ENCODE measurements at places on chromosomes 7 and 10.

DNA sequence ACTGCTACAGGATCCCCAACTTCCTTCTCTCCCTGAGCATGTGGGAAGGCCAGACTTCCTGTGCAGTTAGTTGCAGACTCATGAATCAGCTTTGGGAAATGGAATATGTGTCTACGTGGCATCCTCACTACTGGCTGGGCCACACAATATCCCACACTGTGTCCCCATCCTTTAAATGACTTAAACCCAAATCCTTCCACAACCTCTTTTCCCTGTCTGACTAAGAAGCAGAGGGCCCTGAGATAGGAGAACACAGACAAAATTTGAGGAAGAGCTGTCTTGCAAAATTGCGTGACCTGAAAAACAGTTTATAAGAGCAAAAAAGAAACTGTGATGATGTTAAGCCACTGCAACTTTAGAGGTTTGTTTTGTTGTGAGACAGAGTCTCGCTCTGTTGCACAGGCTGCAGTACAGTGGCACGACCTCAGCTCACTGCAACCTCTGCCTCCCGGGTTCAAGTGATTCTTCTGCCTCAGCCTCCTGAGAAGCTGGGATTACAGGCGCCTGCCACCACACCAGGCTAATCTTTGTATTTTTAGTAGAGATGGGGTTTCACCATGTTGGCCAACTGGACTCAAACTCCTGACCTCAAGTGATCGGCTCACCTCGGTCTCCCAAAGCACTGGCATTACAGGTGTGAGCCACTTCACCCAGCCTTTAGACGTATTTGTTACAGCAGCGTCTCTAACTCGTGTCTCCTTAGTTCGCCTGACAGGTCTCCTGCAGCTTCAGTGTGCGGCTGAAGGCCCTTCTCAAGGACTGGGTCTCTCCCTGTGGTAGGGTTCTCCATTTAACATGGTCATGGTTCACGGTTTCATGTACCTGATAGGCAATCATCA is 46.9 kb upstream of the SFMBT2 start:
- DNase-seq = no peak

DNA sequence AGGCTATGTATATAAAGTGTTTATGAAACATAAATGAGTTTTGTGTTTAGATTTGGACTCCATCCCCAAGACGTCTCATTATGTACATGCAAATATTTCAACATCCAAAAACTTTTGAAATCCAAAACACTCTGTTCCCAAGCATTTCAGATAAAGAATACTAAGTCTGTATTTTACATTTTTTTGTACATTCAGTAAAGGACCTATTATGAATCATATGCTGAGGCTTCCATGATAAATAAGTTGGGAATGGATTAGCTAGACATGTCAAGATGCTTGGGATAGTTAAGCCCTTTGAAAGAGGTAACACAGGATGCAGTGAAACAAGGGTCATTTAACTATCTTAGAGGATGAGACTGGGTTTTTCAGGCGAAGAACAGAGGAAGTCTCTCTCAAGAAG is 262.9 kb downstream of the SNX13 start:
- no peak for DNase-seq

DNA sequence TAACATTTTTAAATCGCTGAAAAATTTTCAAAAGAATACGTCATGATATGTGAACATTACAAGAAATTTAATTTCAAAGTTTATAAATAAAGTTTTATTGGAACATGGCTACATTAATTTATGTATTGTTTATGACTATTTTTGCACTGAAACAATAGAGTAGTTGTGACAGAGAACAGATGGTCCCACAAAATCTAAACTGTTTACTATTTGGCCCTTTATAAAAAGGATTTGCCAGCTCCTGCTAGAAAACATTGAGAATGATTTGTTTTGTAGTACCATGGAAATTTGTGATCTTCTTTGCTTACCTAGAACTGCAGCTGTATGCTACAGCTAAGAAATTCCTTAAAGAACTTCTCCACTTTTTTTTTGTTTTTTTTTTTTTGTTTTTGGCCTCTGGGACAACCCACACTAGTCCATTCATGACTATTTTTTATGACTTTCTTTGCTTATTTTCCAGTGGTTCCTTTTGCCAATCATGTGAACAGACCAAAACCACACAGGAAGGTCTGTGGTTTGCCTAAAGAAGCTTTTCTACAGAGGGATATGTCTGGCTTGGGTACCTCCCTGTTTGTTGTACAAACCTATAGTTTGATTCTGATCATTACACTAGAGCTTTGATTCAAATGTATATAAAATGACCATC is 55.7 kb downstream of the ST7 start:
- no peak for DNase-seq

- no peak for DNase-seq
These were observed 66.7 kb downstream of the CCDC3 start for GRCh38 chr10:12934777-12935176.

DNA sequence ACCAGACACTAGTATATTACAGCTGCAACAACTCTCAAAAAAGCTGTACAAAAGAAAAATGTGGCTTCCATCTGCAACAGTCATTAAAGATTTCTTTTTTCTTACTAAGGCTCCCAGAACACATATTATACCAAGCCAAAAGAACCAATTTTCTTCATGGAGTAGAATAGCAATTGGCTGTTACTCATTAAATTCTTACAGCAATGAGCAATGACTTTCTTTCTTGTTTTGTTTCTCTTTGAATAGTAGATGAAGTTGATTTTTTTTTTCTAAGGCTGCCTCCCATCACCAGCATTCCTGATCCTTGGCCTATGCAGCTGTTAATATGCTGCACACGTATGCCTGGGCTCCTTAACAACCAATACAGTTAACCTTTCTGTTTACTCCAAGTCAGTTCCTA is 36.6 kb upstream of the SPOCK2 start:
- no peak for DNase-seq

GRCh38 chr10:125871338-125871737 is 9.8 kb downstream of the DHX32 start:
- DNase-seq = no peak

- DNase-seq = no peak
These were observed 202.6 kb upstream of the FZD8 start for GRCh38 chr10:35844686-35845085.
